Activated T-cell treated with anti-CD3 and anti-CD28 coated beads, Interleukin-2, amount 50 U/mL, for 72 hours (primary cell): ENCODE measurements at places on chromosomes 6 and 20. TPM values are rescaled to one million over a fixed set of nuclear protein-coding genes. Genes with fewer than 3 reads are reported as not detected.

- peak; percentile 21 for DNase-seq
Measured at GRCh38 chr6:7727086-7727945, 1.4 kb downstream of the BMP6 start.

GRCh38 chr6:138206862-138207261, 11.4 kb downstream of the PBOV1 start:
- DNase-seq: no peak

Gene PRND
- not detected for total RNA-seq

GRCh38 chr6:127946388-127946787, 45.5 kb upstream of the THEMIS start:
- no peak for DNase-seq

Gene RNF114
- total RNA-seq: 113 TPM

GRCh38 chr6:45758787-45759471, 256.7 kb downstream of the CLIC5 start:
- DNase-seq: no peak

GRCh38 chr20:54633374-54634355, 158.3 kb downstream of the DOK5 start:
- no peak for DNase-seq

DNA sequence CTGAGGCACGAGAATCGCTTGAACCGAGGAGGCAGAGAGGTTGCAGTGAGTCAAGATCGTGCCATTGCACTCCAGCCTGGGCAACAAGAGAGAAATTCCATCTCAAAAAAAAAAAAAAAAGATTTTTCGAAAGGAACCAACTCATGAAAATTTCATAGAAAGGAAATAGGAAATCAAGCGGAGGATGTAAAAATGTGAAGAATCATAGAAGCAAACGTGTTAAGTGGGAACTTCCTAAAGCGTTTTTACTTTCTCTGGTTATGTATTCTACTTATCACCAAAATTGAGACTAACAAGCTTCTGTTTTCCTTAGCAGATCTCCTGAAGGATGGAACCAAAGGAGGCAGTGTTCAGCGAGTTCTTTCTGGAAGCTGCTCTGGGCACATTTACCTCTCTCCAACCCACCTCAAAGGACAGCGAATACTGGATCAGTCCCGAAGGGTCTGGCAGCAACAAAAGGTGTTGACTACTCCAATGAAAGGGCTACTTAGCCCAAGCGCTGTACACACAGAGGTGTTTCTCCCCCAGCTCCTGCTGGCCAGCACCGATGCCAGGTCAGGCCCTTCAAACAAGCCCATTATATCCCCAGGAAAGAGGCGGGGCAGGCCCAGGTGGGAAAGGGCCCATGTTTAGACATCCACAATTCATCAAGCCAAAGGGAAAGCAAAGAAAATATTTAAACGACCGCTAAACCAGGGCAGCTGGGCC, 327.5 kb upstream of the JARID2 start:
- no peak for DNase-seq

Gene NKAIN2
- total RNA-seq: not detected

DNA sequence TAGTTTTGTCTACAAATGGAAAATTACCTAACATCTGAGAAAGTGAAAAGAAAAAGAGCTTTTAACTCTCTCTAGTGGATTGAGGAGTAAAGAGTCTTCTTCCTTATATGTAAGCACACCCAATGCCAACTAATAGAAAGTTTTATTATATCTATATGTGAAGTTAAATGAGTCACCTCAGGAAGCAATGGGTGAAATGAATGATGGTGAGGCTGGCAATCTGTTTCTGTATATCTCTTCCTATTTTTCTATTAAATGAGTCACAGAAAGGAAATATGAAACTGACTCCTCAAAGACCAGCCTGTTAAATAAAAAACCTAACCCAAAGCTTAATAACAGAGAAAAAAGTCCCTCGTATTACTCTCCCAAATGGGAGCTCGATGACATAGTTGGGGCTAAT, 71.3 kb downstream of the OTOR start:
- DNase-seq: no peak

- DNase-seq: no peak
Measured at GRCh38 chr6:28090917-28091586, 10.7 kb downstream of the ZNF165 start.

Gene HLA-DOB
- total RNA-seq: 8.1 TPM

DNA sequence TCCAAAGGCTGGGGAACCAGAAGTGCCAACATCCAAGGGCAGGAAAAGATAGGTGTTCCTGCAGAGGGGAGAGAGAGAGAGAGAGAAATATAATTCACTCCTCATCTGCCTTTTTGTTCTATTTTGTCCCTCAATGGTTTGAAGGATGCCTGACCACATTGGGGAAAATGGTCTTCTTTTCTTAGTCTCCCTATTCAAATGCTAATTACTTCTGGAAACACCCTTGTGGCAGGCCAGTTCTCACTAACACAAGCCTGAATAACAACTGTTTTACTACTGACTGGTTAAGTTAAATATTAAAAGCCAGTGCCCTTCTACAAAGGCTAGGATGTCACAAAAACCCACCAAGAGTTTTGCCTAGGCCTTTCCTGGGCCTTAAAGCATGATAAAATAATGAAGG, 425.4 kb upstream of the HTR1E start:
- no peak for DNase-seq

DNA sequence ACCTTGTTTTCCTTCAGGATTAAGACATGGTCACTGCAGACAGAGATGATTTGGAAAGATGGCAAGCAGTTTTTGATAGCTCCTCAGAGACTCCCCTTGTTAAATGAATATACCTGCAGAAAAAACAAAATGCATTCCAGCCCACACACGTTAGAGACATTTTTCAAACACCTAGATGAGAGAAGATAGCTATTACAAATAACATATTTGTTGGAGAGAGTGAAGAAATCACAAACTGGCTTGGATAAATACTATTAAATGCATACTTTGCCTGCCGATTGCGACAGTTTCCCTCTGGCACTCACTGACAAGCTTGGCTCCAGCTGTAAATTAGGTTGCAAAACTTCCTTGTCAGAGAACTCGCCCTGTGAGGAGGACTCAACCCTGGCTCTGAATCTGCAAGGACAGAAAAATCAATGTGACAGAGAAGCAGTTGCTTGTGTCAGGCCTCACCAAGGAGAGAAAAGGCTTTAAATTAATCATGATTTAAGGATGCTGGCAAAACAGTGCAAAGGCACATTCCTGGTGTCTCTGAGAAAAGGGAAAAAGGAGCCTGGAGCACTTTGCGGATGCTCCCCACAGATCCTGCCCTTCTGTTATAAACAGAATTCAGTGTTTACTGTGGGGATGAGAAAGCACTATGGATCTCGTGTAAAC, 423.7 kb upstream of the MARCKS start:
- no peak for DNase-seq

DNA sequence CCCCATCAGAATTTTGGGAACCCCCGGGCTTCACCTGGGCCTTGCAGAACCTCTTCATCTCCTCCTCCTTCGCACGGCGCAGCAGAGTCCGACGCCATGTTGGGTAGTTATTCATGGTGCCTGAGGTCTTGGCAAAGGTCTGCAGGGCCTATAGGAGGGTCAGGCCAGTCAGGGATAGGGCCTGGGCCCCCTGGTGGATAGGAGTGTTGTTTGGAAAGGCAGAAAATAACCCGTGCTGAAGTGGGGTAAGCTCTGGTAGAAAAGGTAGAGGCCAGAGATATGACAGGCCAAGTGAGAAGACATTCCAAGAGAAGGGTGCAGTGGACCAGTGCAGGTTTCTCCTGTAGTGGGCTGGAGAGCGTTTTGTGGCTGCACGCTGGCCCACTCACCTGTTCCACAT, 4.9 kb downstream of the SMPD2 start:
- no peak for DNase-seq

DNA sequence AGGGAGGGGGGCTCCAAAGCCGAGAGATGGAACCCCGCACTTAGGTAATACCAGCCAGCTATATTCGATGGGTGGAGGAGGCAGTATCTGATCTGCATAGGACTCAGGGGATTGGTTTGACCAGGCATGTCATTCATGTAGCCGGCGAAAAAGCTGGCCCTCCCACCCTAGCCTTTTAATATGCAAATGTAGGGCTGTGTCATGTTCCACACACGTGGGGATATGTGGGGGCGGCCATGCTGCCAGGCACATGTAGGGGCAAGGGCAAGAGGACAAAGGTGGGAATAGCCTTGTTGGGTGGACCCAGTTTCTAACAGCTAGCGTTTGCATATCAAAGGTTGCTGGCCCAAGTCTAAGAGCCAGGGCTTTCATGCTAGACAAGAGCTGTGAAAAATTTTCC, 39.1 kb upstream of the DDR1 start:
- no peak for DNase-seq

Gene CCN2
- not detected for total RNA-seq

Gene APCDD1L
- not detected for total RNA-seq

GRCh38 chr20:63756648-63756991, 17.0 kb downstream of the SLC2A4RG start:
- DNase-seq: no peak

GRCh38 chr20:10970109-10970508, 296.3 kb upstream of the JAG1 start:
- DNase-seq: no peak

GRCh38 chr6:125732398-125732797, 17.0 kb upstream of the HEY2 start:
- no peak for DNase-seq

Gene RPS21
- 2,573 TPM for total RNA-seq

GRCh38 chr6:169725125-169726048, 1.1 kb upstream of the PHF10 start:
- peak; percentile 22 for DNase-seq

- DNase-seq: no peak
Measured at GRCh38 chr20:6070829-6071695, 17.2 kb upstream of the LRRN4 start.

GRCh38 chr6:158709809-158710208, 60.0 kb downstream of the SYTL3 start:
- no peak for DNase-seq

DNA sequence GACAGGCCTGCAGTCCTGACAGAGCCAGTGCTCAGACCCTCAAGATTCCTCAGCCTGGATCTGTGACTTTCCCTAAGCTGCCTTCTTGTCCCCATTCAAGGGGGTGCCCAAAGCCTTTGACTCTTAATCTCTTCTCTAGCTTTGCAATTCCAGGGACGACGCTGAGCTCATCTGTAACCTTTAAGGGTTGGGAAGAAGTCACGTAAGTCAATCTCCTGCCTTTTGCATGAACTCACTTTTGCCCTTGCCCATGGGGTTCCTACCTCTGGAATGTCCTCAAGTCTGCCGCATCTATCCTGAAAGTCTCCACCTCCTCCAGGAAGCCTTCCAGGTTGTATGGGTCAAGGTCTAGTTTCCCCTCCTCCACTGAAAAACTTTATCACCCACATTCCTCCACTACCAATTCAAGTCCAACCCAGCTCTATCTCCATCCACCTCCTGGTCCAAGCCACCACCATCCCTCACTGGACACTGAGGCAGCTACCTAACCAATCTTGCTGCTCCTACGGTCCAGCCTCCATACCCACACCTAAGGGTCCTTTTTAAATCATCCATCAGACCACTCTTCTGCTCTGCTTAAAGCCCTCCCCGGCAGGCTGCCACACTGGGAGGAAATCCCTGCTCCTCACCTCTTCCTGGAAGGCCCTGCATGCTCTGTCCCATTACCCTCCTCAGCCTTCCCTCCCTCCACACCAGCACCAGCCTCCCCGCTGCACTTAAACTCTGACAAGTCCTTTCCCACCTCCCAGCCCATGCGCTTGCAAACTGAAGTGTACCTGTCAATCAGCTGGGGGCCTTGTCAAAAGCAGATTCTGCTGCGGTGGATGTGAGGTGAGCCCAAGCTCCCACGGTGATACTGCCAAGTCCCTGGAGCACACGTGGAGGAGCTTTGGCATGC, 29.7 kb downstream of the PREX1 start:
- no peak for DNase-seq

DNA sequence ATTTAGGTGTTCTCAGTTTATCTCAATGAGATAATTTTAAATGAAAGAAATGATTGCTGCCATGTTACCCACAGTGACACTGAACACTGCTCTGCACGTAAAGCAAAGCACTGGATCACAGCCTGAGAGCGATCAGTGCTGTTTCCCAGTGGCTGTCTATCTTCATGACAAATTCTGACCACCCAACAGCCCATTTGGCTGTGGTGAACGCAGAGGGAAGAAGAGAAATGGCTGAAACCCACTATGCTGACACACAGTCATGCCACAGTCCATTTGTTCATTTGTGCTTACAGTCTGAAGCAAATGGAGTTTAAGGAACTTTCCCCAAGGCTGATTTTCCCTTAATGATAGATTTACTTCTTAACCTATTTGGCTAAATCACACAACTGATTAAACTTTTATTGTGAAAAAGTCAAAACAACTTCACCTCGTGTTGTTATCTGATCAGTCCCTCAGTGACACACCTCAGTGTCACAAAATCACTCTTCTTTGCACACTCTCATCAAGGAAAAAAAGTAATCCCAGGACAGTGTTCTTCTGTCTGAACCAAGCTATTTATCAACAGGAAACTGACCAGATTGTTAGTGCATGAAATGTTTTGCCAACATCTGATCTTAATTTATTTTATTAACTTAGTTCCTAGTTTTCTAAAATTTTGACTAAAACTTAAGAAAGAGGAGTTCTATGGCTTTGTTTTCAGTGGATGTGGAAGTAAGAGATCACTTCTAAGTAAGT, 225.1 kb downstream of the TBX18 start:
- no peak for DNase-seq

DNA sequence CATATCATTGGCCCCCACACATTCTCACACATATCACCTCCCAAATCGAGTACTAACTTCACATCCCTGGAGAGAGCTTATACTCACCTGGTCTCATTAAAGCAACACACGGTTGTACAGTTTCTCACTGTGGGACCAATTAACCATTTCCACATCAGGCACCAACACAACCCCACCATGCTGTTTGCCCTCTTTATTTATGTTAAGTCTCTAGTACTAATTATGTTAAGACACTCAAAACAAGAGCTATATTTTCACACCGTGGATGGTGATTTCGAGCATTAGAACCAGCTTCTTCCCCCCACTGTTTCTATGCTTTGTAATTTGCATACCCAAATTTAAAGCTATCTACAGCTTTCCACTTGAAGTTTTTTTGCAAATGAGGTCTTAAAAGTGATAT, 6.3 kb downstream of the SCML4 start:
- DNase-seq: no peak

GRCh38 chr20:21225215-21225947, 77.8 kb upstream of the XRN2 start:
- no peak for DNase-seq

GRCh38 chr6:119346450-119346849, 3.1 kb downstream of the MAN1A1 start:
- no peak for DNase-seq

DNA sequence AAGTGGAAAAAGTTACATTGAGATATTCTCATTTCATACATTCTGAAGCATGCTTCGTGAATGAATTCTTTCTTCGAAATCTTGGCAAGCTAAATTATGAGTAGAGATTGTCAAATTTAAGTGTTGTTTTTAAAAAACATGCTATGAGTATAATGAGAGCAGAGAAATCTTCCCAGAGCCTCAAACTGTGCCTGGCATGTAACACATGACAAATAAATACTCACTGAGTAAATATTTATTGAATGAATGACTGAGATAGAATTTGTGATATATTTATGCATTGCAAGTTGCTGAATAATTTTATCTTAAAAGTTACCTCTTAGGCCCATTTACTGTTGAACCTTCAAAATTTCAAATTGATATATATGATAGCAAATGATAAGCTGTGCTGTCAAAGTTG, 24.7 kb upstream of the CD2AP start:
- DNase-seq: no peak
